Astrocyte (in vitro differentiated cells and primary cell): ENCODE measurements at places on chromosomes 5 and 9. TPM values are rescaled to one million over a fixed set of nuclear protein-coding genes. Genes with fewer than 3 reads are reported as not detected.

DNA sequence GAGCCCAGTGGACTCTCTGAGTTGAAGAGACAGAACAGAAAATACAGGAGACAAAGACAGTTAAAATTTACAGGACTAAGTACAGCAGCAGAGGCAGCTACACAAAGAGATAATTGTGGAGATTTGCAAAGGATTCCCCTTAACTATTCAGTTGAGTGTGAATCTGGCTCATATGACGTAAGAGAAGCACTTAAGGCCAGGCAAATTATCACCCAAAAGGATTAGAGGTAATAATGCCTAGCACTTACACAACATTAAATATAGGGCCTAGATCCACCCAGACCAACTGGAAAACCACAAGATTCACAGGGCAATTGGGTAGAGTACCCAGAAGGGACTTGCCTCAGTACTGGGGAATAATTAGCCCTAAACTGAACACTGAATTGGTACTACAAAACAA, 41.3 kb downstream of the ADAMTS6 start:
- H3K4me1 ChIP-seq = no peaks in the 10 kb centered on the region
- H3K4me3 ChIP-seq = no peak overlapping the region
- no peaks in the 10 kb centered on the region for H3K27me3 ChIP-seq
- DNase-seq = no peak
- peaks cover 4% of the 10 kb centered on the region for H3K36me3 ChIP-seq
- no peak overlapping the region for H3K27ac ChIP-seq

GRCh38 chr5:72501488-72501887, 5.7 kb downstream of the ZNF366 start:
- no peaks in the 10 kb centered on the region for H3K27me3 ChIP-seq
- DNase-seq = peak; percentile 41
- H3K27ac ChIP-seq = no peak overlapping the region

DNA sequence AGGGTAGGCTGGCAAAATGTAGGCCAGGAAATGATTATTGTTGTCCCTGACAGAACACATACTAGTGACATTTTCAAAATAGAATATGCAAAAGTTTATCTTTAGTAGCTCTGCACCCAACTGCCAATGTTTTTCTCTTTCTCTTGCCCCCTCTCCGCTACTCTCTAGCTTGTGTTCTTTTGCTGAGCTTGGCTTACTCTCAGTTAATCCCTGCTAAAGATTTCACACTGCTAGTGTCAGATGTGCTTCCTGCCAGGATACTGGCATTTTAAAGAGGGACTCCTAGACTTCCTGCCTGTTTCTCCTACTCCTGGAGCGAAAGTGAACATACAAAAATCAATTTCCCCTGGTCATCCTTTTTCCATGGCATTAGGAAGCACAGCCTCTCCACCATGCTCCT, 260.5 kb downstream of the ARRDC3 start:
- H3K27ac ChIP-seq = no peak overlapping the region
- no peaks in the 10 kb centered on the region for H3K27me3 ChIP-seq
- DNase-seq = no peak
- H3K36me3 ChIP-seq = no peaks in the 10 kb centered on the region
- peaks cover 18% of the 10 kb centered on the region for H3K4me1 ChIP-seq
- H3K4me3 ChIP-seq = no peak overlapping the region

DNA sequence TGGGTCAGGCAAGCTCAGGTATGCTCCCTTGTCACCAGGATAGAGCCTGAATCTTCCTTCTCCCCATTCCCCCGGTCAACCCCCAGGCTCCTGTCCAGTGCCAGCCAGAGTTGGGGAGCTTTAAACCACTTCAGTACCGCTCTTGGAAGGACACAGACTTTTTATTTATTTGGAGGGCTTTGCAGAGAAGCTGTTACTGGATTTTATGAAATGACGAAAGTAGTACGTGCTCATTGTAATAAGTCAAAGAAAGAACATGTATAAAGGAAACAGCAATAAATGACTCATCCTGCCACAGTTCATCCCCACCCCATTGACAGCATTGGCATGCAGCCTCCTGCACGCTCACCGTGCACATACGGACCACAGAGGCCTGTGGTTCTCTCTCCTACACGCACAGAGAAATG, 230.3 kb downstream of the AUH start:
- peak; percentile 98 for DNase-seq
- no peaks in the 10 kb centered on the region for H3K36me3 ChIP-seq
- H3K4me1 ChIP-seq = peaks cover 7% of the 10 kb centered on the region
- peak overlapping the region; percentile 72 for H3K27ac ChIP-seq

DNA sequence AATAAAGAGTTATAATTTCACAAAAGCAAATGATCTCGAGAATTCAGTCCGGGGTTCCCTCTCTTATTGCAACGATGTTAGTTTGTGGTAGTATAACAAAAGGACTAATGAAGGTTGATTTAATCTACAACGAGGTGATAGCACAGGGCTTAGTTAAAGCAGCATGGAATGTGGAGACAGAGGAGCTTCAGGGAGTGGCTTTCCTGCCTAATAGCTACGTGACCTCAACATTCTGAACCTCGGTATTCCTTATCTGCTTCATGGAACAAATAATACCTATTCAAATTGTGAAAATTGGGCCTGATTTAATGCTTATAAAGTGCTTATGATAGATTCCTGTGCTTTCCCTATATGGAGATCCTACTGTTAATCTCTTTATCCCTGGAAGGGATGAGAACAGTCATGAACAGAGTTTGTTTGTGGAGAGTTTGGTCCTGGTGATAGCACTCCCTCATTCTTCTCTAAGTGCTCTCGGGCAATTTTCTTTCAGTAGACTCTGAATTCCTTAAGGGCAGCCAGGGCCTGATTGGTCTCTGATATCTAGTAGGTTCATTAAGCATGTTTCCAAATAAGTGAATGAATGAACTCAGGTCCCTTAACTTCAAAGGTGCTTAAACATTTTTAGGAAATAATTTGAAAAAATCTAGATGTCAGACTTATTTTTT, 104.1 kb upstream of the TUT7 start:
- no peak for DNase-seq
- H3K27ac ChIP-seq = no peak overlapping the region
- no peaks in the 10 kb centered on the region for H3K36me3 ChIP-seq
- no peaks in the 10 kb centered on the region for H3K27me3 ChIP-seq
- no peak overlapping the region for H3K4me3 ChIP-seq

- no peaks in the 10 kb centered on the region for H3K27me3 ChIP-seq
- H3K36me3 ChIP-seq = no peaks in the 10 kb centered on the region
- no peak overlapping the region for H3K27ac ChIP-seq
- DNase-seq = no peak
Observed at GRCh38 chr9:14318361-14318760, 4.4 kb upstream of the NFIB start.

DNA sequence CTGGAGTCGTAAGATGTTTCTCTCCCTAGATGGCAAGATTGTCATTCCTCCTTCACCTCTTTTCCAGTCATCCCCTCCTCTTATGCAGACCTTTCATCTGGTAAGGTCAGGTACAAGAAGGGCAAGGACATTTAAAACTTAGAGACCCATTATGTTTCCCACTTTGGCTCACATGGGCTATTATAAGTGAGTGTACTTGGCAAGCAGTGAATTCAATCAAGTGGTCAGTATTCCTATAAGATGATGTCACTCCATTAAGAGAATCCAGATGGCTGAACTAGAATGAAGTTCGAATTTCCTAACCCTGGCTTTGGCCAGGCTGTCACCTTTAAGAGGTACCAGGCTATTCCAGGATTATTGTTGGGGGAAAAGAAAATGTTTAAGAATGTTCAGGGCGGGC, 32.2 kb downstream of the ZNF131 start:
- H3K4me3 ChIP-seq = no peak overlapping the region
- H3K27ac ChIP-seq = no peak overlapping the region
- peaks cover 3% of the 10 kb centered on the region for H3K36me3 ChIP-seq
- no peaks in the 10 kb centered on the region for H3K27me3 ChIP-seq
- DNase-seq = peak; percentile 61

GRCh38 chr9:84759300-84759750, 89.8 kb downstream of the NTRK2 start:
- DNase-seq = no peak
- no peaks in the 10 kb centered on the region for H3K27me3 ChIP-seq
- H3K4me1 ChIP-seq = peaks cover 8% of the 10 kb centered on the region
- H3K27ac ChIP-seq = no peak overlapping the region
- H3K36me3 ChIP-seq = no peaks in the 10 kb centered on the region

GRCh38 chr5:1325870-1326531, 18.9 kb downstream of the CLPTM1L start:
- H3K27me3 ChIP-seq = no peaks in the 10 kb centered on the region
- H3K4me3 ChIP-seq = no peak overlapping the region
- peaks cover 14% of the 10 kb centered on the region for H3K36me3 ChIP-seq
- H3K4me1 ChIP-seq = no peaks in the 10 kb centered on the region
- H3K27ac ChIP-seq = no peak overlapping the region

GRCh38 chr5:16617274-16617968, 624 bp upstream of the RETREG1 start:
- no peaks in the 10 kb centered on the region for H3K36me3 ChIP-seq
- H3K27me3 ChIP-seq = peaks cover 14% of the 10 kb centered on the region
- peak overlapping the region; percentile 67 for H3K4me3 ChIP-seq

The LURAP1L gene
- 9.0 and 13.3 TPM in 2 replicates for total RNA-seq

The CXCL14 gene
- 0.53 and 1.0 TPM in 2 replicates for total RNA-seq

The TMC1 gene
- total RNA-seq = 0.10 TPM in 1 of 2 replicates, not detected in the other

The OR1Q1 gene
- not detected in 2 replicates for total RNA-seq

The PCDHGA4 gene
- total RNA-seq = 0.48 and 0.50 TPM in 2 replicates

The SLC34A3 gene
- 0.09 TPM in 1 of 2 replicates, not detected in the other for total RNA-seq
